ENCODE measurements at places on chromosomes 13 and 19. TPM values are rescaled to one million over a fixed set of nuclear protein-coding genes. Genes with fewer than 3 reads are reported as not detected.
A peak's percentile ranks its signal among the peaks of the same experiment; 100 is the strongest.

GRCh38 chr19:7393939-7394730 is 45.4 kb downstream of the ARHGEF18 start:
- peak overlapping the region; percentile 94 for H3K4me3 ChIP-seq
- peak overlapping the region; percentile 81 for H3K27ac ChIP-seq
- peaks cover 3% of the 10 kb centered on the region for H3K36me3 ChIP-seq

DNA sequence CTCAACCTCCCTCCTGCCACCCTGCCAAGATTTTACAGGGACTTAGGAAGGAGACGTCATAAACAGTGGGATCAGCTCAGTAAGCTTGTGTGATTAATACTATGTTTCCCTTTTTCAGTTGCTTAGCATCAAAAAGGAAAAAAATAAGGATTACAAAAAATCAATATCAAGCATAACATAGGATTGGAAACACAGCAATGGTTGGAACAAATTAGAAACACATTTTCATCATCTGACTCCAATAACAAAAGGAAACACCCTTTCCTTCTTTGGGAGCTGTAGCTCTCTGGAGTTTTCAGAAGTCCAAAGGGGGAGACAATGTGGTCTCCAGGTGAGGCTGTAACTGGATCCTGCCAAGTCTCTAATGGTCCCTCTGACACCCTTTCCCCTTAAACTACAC is 233.4 kb downstream of the B3GLCT start:
- H3K27me3 ChIP-seq = peaks cover 2% of the 10 kb centered on the region
- no peaks in the 10 kb centered on the region for H3K36me3 ChIP-seq
- DNase-seq = no peak
- no peak overlapping the region for H3K4me3 ChIP-seq
- no peak overlapping the region for H3K27ac ChIP-seq

DNA sequence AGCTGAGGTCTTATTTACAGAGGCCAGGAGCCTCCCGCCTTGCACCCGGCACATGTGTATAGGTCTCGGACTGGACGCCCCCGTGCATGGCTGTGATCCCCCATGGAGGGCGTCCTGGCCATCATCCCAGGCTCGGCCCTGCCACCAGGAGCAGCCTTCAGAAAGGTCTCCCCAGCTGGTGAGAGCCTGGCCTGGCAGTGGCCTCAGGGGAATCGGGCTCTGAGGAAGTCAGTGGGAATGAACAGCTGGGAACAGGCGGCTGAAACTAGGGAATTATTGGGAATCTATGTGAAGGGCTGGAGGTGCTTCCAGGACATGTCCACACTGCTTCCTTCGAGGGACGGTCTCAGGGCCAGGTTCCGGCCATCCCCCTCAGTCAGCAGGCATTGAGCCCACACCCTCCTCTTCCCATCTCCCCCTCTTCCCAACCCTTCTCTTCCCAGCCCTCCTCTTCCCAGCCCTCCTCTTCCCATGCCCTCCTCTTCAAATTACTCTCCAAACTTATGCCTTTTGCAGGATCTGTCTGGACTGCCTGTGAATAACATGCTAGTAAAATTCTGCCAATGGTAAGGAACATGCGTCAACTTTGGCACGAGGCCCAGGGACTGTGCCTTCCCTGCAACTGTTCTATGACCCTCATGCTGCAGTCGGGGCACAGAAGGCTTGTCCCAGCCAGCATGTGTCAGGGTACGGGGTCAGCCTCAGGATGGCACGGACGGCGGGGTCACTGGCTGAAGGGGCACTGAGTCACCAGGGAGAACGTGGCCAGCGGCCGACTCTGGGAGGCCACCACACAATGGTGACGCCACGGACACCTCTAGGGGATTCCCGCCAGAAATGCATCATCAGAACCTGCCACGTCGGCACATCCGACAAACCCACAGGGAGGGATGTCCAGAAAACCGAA is 24.2 kb upstream of the C13orf46 start:
- H3K36me3 ChIP-seq = peaks cover 5% of the 10 kb centered on the region
- no peaks in the 10 kb centered on the region for H3K4me1 ChIP-seq
- no peak overlapping the region for H3K4me3 ChIP-seq
- DNase-seq = no peak
- peaks cover 50% of the 10 kb centered on the region for H3K27me3 ChIP-seq
- H3K27ac ChIP-seq = peak overlapping the region; percentile 45

DNA sequence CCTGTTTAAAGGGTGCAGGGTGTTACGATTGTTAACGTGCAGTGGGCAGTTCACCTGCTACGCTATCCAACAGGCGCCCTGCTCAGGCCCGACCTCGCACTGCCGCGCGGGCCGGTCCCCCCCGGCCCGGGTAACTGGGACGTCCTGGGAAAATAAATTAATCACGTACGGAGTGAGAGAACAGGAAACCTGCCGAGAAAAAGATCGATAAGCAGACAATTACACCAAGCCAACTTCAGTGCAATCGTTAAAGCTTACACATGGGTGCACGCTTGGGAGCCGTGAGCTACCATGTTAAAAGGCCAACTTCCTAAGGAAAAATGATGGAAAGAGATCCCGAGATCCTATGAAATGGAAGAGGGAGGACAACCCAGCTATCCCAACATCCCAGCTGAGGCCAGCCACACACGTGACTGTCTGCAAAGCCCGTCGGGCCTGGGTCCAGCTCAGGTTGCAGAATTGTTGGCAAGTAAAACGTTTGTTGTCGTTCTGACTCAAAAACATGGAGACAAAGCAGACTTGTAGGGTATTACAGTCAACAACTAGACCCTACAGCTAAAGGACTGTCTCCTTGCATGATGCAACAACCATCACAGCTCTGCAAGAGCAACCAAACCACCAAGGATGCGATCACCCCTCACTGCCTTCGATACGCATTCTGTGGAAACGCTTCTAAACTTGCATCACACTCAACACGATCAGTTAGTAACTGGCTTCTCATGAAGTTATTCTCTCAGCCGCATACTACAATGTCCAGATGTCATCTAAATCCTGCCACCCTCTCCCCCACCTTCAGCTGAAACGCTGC is 741 bp upstream of the TUBGCP3 start:
- DNase-seq = no peak
- H3K36me3 ChIP-seq = no peaks in the 10 kb centered on the region

GRCh38 chr19:41994521-41994971 is 516 bp upstream of the ATP1A3 start:
- no peak for DNase-seq
- peak overlapping the region; percentile 77 for H3K27ac ChIP-seq
- H3K4me3 ChIP-seq = peak overlapping the region; percentile 49
- H3K4me1 ChIP-seq = peaks cover 26% of the 10 kb centered on the region

DNA sequence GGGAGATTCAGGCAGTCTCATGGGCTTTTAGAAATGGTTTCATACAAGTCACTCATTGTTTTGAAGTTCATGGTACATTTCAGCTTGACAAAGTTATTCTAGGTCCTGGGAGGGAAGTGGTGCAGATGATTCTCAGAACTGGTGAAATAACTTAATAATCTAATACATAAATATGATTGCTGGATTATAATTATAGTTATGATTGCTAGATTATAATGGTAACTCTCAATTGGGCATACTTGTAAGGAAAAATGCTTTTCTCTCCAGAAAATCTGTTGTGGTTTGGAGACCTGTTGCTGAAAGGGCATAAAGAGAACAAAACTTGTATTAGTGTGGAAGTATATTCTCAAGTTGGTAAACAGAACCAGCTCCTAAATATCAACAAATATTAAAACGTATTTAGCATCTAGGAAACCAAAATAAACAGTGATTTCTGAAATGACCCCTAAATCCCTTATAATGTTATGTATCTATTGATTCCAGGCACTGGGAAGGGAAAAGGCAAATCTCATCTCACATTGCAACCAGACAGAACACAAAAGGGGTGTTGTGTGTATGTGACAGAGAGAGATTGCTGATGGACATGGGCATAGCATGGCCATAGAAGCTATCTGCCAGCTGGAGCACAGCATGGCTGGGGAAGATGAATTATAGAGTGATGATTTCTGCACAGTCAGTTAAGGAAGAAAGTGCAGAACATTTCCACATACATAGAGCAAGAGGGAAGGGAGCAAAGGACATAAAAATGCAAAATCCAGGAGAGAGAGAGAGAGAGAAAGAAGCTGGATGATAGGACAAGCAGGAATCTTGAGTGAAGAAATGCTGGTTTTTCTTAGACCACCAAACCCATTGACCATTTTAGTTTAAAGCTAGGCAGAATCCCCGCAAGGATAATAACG is 87.1 kb upstream of the FRY start:
- peaks cover 18% of the 10 kb centered on the region for H3K36me3 ChIP-seq
- no peak overlapping the region for H3K4me3 ChIP-seq
- no peak for DNase-seq
- H3K27ac ChIP-seq = no peak overlapping the region
- no peaks in the 10 kb centered on the region for H3K4me1 ChIP-seq

GRCh38 chr19:6470173-6470572 is 6.1 kb downstream of the CRB3 start:
- no peaks in the 10 kb centered on the region for H3K27me3 ChIP-seq
- H3K27ac ChIP-seq = no peak overlapping the region
- no peak overlapping the region for H3K4me3 ChIP-seq
- no peak for DNase-seq

The SWSAP1 gene
- 7.0 TPM for polyA plus RNA-seq

The ATP8B3 gene
- polyA plus RNA-seq = 1.7 TPM

DNA sequence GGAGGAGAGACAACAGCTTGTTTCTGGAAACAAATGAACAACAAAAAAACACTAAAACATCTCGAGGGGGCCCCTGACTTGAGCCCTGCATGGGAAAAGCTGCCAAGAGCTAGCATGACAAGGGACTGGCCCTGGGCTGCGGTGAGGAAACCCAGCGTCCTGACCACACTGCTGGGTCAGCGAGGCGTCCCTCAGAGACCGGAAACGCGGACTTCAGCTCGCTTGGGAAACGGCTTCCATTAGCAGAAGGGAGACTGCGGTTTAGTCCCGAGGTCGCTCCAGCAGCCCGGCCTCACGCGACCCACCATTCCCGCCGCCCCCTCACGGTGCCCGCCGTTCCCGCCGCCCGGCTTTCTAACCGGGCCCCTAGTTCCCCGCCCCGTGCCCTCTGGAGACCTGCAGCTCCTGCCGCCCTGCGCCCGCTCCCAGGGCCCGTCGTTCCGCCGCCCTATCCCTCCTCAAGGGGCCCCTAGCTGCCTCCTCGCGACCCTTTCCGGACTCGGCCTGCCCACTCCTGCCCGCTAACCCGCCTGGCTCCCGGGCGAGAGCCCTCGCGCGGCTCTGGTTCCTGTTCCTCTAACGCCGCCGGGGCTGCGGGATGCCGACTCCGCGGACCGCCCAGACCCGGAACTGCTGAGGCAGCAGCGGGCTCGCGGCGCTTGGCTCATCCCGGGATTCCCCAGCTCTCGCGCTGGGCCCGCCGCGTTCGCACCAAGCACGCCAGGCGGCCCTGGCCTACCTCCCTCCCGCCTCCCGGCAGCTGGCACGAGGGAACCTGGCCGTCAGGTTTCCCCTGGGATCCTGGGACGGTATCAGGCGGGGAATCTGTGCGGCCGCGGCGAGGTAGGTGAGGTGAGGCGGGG is at the start of gene CCDC122:
CCDC122 (minus strand) TSS at position 849 of the 863 bp plus-strand sequence. CDS start 10,364 bp downstream, outside the sequence.
- H3K4me1 ChIP-seq = peaks cover 25% of the 10 kb centered on the region
- DNase-seq = peak; percentile 79

The KLK13 gene
- not detected for polyA plus RNA-seq

DNA sequence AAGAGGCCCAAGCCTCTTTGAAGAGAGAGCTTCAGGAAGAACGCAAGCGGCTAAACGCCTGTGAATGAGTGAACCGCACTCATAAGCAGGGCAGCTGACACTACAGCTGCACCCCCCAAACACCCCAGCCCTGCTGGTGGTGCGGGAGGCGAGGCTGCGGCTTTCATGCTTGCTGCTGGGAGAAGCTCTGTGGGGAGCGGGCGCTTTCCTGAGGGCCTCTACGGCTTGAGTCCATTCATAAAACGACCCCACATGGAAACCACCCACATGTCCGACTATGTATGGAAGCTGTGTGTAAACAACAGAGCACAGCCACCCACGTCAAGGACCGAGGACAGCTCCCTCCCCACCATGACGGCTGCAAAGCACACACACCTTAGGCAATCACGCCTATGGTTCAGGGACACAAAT is 5.5 kb downstream of the AP3D1 start:
- peak; percentile 36 for DNase-seq
- H3K27me3 ChIP-seq = no peaks in the 10 kb centered on the region

The CD22 gene
- not detected for polyA plus RNA-seq

- H3K36me3 ChIP-seq = peaks cover 46% of the 10 kb centered on the region
- H3K27me3 ChIP-seq = peaks cover 6% of the 10 kb centered on the region
- H3K4me1 ChIP-seq = peaks cover 18% of the 10 kb centered on the region
- no peak overlapping the region for H3K4me3 ChIP-seq
- DNase-seq = no peak
- no peak overlapping the region for H3K27ac ChIP-seq
These were observed 10.4 kb upstream of the TMEM86B start for GRCh38 chr19:55239004-55239403.

DNA sequence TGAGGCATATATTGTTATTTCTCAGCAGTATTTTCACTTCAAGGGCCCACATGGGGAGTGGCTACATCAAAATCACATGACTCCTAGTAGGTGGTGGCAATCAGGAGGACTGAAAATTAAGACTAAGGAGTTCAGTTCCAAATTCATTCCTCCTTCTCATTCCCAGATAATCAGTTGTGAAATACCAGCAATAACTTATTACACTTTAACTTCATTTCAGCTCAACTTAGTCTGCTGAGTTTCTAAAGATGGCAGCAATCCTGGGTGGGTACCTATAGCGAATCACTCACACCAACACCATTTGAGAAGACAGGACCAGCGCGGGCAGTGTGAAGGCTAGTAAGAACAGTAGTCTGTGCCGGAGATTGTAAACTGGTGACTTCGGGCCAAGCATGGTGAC is 63.9 kb upstream of the SLC10A2 start:
- H3K27me3 ChIP-seq = no peaks in the 10 kb centered on the region
- H3K36me3 ChIP-seq = no peaks in the 10 kb centered on the region
- no peaks in the 10 kb centered on the region for H3K4me1 ChIP-seq

DNA sequence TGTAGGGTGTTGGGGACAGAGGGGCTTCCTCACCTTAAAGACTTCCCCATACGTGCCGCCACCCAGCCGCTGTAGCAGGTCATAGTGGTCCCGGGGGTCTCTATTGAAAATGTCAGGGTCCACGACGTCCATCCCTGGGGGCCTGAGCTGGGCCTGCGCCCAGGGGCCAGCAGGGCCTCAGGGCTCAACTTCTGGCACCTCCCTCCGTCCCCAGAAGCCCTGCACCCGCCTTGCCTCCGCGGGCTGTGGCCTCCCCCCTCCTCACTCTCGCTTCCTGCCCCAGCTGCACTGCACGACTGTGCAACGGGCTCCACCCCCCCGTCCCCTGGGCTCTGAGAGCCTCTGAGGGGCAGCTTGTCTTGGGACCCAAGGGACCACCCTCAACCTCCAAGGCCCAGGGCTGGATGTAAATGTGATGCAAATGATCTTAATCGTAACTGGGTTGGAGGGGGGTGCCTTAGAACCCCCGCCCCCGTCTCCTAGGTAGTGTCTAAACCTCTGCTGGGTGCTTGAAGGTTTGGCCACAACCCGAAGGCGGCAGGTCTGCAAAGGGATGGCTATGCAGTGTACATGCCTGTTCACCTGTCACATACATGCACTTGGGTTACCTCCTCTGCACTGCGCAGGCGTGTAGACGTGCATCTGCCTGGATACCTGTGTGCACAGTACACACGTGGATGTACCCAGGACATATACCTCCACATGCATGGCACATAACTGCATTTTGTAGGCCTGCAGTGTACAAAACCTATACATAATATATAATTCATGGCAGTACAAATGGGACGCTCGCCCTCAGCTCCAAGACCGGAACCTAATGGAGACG is at the start of gene MAP4K1:
MAP4K1 (minus strand) TSS at position 190 of the 826 bp plus-strand sequence; CDS start at position 132, 58 bp downstream.
- DNase-seq = peak; percentile 63
- H3K27me3 ChIP-seq = peaks cover 14% of the 10 kb centered on the region
- peak within 1 kb of the TSS; percentile 92 for H3K27ac ChIP-seq
- peak within 1 kb of the TSS; percentile 98 for H3K4me3 ChIP-seq
- H3K4me1 ChIP-seq = peaks cover 65% of the 10 kb centered on the region

The PLK5 gene
- not detected for polyA plus RNA-seq

The KIR3DL2 gene
- 44.1 TPM for polyA plus RNA-seq

The ZNF709 gene
- 2.6 TPM for polyA plus RNA-seq

GRCh38 chr19:49712397-49712859 is 21.5 kb downstream of the CPT1C start:
- H3K4me3 ChIP-seq = no peak overlapping the region
- peaks cover 5% of the 10 kb centered on the region for H3K27me3 ChIP-seq
- H3K27ac ChIP-seq = no peak overlapping the region
- H3K36me3 ChIP-seq = no peaks in the 10 kb centered on the region
